AG09319 (cell line): ENCODE measurements at places on chromosomes 12 and 14.

DNA sequence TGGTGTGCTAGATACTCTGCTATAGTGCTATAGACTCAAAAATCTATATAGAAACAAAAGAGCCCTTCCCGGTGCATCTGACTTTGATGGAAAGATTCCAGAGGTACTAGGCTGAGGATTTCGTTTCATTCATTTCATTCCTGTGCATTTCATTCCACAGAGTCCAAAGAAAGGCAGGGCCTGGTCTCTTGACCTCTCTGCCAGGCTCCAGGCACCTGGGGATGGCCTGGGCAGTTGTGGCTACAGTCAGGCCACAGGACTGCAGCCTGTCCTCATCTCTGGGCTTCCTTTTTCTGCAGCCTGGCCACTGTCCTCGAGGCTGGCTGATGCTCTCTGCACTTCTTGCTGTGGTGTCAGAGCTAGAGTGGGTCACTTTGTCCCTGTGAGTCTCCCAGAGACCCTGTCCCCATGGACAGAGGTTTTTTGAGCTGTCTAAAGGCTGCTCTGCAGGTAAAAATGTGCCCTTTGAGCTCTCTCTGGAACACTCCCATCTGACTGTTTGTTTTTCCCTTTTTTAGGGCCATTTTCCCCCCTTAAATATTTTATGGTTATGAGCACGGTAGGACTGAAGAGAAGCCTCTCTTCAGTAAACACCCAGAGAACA lies 3.2 kb upstream of the VDR start:
- no peak for DNase-seq

DNA sequence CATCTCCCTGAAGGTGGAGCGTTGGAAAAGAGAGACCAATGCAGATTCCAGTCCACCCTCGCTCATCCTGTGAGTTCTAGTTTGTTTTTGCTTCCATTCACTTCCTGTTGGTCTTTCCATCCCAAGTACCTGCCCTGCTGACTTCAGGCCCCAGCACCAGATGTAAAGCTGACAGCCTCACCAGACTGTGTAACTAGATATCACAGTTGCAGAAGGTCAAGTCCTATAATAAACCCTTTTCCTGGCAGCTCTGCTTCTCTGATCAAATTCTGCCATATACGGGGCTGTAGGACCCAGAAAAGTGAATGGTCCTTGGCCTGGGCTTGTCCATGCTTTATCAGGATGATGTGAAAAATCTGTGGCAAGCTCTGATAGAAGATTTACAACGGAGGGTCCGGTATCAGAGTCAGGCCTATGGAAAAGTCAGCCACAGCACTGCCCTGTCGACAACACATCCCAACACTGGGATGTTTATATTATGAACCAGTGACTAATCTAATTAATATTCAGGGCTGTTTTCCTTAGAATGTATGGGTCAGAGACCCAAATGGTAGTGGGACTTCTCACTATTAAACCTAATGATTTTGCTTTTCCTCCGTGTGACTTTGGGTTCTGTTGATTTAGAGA lies 42.1 kb downstream of the CCDC175 start:
- DNase-seq, result no peak

GRCh38 chr12:2118061-2118460 lies 65.3 kb downstream of the CACNA1C start:
- no peak for DNase-seq

- DNase-seq, result no peak
These were observed 240.9 kb downstream of the DPF3 start for GRCh38 chr14:72653026-72653425.
